Activated CD4-positive, alpha-beta T cell treated with anti-CD3 and anti-CD28 coated beads, Interleukin-2, amount 50 U/mL, for 48 hours (primary cell): ENCODE measurements at places on chromosomes 16 and 17.
A peak's percentile ranks its signal among the peaks of the same experiment; 100 is the strongest.

DNA sequence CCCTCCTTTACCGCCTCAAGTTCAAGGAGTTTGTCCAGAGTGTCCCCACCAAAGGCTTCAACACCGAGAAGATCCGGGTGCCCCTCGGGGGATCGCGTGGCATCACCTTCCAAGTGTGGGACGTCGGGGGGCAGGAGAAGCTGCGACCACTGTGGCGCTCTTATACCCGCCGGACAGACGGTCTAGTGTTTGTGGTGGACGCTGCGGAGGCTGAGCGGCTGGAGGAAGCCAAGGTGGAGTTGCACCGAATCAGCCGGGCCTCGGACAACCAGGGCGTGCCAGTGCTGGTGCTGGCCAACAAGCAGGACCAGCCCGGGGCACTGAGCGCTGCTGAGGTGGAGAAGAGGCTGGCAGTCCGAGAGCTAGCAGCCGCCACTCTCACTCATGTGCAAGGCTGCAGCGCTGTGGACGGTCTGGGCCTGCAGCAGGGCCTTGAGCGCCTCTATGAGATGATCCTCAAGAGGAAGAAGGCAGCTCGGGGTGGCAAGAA, 1.1 kb downstream of the ARL4D start:
- no peak for DNase-seq

- no peak for DNase-seq
These were observed 22.0 kb upstream of the GINS2 start for GRCh38 chr16:85710732-85711131.

DNA sequence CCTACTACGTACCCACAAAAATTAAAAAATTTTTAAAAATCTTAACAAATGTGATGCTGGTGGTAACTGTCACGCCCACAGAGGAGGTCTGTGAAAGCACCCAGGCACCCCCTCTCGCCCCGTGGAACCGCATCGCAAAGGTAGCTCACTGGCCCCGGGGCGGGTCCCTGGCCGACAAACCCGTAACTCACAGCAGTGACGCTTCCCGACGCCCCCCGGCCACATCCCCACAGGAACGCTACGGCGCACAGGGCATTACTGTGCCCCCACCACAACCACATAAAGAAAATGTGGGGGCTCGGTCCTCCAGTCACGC, 366 bp downstream of the ANKS3 start:
- peak; percentile 34 for DNase-seq

GRCh38 chr16:77877712-77878347, 89.5 kb downstream of the VAT1L start:
- DNase-seq = no peak
